ENCODE measurements at places on chromosomes 12 and 14.

DNA sequence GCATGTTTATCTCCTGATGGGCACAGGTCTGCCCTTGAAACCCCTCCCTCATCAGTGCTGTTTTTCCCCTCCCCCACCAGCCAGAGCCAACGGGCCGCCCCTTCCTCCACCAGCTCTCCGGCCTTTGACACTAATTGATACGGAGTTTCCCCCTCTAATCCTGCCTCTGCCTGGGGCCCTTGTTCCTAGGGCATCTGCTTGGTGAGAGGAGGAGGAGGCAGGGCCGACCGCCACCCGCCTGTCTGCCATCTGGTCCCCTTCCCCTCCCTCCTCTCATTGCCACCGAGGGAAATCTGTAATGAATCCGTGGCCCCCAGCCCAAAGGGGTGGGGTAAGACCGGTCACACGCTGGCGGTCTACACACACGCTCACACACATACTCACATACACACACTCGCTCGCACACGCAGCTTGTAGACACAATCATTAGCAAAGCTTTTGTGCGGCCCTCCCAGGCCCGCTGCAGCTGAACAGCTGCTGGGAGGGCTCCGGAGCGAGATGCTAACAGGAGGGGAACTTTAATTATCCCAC lies 27.4 kb downstream of the SRRM4 start:
- peak; percentile 36 for DNase-seq

GRCh38 chr12:50201987-50202521 lies 34.9 kb upstream of the CERS5 start:
- DNase-seq = no peak

DNA sequence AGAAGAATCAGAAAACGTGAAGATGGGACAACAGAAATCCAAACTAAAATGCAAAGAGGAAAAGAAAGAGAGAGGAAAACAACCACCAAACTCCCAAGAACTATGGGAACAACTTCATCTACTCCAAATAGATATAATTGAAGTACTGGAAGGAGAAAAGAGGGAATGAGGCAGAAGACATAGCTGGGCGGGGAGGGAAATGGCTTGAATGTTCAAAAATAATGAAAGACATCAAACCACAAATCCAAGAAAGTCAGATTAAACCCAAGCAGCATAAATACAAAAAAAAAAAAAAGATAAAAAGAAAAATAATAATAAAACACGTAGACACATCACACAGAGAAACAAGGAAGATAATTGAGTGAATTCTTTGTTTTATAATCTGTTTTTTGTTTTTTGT lies 12.3 kb upstream of the HSP90B1 start:
- DNase-seq = no peak

DNA sequence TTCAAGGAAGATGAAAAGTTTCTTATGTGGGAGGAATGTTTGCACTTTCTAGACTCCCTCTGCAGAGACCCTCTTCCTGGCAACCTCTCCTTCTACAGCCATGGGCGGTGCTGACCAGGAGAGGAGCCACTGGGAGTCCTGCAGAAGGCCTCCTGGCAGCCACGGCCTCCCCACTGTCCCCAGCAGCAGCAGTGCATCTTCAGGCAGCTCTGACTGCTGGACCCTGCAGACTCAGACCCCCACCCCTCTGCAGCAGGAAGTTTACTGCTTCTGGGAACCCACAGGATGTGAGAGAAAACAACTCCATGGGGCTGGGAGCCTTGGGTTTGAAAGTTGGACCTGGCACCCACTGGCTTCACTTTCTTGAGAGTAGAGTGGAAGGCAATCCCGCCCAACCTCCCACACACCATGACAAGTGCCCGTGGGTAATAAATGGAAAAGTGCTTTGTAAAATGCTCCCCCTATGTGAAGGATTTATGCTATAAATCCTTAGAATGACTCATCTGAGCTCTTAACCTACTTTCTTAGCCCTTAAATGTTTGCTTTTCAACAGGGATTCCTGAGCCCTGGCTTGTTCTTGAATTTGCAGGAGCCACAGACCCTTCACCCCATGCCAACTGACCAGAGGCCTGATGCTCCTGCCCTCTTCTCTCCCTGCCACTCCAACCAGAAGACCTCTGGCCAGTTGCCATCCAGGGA lies 37.5 kb upstream of the DDX11 start:
- no peak for DNase-seq

- DNase-seq = no peak
Observed at GRCh38 chr12:26317942-26318575, 122.7 kb downstream of the SSPN start.

- DNase-seq = no peak
Observed at GRCh38 chr12:32257695-32258496, 141.5 kb upstream of the FGD4 start.

DNA sequence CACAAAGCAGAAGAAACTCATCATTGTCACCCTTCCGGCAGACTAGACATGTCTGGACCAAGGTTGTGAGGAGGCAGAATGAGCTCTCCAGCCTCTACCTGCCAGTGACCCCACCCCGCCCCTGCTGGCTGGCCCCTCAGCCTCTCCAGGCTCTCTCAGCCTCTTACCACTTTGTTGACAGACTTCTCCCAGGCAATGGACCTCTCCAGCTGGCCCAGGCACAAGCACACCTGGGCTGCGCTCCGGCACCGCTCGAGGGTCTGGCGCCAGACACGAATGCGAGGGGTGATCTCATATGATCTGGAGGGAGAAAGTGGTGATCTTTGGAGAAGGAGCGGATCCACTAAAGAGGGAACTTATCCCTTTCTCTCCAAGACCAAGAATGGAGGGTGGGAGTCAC lies 30.3 kb downstream of the BAZ2A start:
- no peak for DNase-seq

DNA sequence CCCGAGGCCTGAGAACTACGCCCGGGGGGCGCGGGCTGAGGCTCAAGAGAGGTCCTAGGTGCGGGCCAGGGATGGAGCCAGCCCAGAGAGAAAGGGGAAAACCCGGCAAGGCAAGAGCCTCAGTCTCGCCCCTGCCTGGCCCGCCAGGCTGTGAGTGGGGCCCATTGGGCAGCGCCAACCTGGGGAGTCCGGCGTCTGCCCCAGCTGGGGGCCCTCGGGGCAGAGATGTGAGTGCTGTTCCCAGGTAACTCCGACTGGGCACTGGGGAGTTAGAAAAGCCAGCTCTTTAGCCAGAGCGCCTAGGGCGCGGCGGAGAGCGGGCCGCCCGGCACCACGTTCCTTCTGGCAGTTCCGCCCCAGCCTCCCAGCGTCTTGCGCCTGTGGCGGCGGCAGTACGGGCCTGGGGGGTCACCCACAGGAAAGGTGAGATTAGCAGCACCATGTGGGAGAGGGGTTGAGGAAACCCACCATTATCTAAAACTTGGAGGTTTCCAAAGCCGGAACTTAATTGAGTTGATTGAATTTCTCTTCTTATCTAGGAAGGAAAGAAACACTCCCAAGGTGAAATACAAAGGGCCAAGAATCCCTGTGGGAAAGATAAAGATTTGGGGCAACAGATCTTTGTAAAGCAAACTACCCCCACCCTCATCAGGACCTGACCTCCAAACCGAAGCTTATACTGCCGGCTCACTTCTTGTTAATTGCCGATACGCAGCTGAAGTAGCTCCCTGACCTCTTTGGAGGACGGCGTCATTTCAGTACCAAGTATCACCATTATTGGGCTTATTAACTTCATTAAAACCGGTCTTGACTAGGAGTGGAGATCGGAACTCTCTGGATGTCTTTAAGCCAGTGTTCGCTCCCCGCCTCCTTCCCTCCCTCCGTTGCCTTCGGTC lies 11.6 kb downstream of the OTX2 start:
- DNase-seq = no peak

- no peak for DNase-seq
Observed at GRCh38 chr14:90332271-90332584, 487 bp upstream of the NRDE2 start.

DNA sequence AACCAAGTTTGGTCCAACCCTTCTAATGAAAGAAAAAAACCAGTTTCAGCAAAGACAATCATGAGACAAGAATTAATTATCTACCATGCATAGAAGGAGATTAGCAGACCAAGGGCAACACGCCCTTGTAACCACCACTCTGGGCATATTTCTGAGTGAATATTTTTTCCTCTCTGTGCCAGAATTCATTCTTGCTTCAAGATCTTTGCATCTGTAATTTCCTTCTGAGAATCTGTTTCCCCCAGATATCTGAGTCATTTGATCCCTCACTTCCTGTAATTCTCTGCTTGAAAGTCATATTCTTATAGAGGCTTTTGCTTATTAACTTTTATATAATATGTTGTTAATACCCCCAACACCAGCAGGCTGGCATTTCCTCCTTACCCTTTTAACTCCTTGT lies 243.7 kb downstream of the SLC16A7 start:
- DNase-seq = no peak

DNA sequence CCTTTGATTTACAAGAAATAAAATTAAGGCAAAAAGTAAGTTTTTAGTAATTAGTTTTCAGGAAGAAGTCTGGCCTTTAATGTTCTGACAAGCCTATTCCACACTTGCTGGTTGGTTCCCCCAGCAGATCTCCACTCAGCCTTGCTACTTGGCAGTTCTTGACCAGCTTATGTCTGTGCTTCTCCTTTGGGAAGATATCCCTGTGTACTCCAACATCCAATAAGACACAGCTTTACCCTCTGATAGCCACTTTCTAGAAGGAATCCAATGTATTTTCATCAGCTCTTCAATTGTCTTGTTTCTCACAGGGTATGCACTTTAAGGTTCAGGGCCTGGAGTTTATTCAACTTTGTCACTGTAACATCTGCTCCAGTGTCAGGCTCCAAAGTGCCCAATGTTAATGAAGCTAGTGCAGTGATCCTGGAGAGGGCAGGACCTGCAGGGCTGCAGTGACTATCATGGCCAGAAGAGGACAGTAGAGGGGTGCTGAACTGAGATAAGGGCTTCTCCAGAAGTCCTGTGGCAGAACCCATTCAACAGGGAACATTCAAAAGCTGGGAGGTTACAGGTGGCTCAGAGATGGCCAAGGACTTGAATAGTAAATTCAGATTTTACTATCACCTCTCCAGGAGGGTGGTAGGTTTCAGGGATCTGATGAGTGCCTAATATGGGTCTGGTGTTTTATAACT lies 22.9 kb downstream of the JKAMP start:
- DNase-seq = no peak

GRCh38 chr12:132053338-132054330 lies 90.5 kb downstream of the DDX51 start:
- DNase-seq = no peak

- peak; percentile 77 for DNase-seq
Observed at GRCh38 chr12:25710128-25710527, 157.0 kb upstream of the LMNTD1 start.

GRCh38 chr12:58189030-58189429 lies 247.7 kb downstream of the ATP23 start:
- no peak for DNase-seq

DNA sequence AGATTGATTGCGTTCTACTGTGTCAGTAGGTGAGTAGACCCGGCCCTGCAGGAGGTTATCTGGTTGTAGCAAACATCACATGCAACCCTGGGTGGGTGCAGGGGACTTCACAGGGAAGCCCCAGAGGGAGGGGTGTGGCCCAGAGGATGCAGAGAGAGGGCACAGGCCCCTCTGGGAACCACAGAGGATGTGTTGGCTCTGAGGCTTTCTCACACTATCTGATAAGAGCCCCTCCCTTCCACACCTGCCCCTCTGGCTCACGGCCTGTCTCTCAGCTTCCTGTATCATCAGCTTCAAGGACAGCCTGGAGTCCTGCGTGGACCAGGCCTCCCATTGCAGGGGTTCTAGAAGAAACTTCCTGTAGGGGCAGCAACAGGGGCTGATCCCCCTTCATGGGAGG lies 101.9 kb downstream of the RIN3 start:
- DNase-seq = no peak

GRCh38 chr12:108530161-108530560 lies 15.1 kb downstream of the FICD start:
- DNase-seq = no peak

- DNase-seq = no peak
Observed at GRCh38 chr12:65926119-65926908, 102.0 kb downstream of the HMGA2 start.

- DNase-seq = no peak
Observed at GRCh38 chr12:65808580-65808979, 15.7 kb upstream of the HMGA2 start.

- no peak for DNase-seq
Observed at GRCh38 chr14:62710811-62711210, 334.4 kb downstream of the KCNH5 start.

- no peak for DNase-seq
Observed at GRCh38 chr12:131318045-131318685, 364.5 kb downstream of the ADGRD1 start.

GRCh38 chr12:53427905-53428594 lies 4.4 kb downstream of the AMHR2 start:
- no peak for DNase-seq

DNA sequence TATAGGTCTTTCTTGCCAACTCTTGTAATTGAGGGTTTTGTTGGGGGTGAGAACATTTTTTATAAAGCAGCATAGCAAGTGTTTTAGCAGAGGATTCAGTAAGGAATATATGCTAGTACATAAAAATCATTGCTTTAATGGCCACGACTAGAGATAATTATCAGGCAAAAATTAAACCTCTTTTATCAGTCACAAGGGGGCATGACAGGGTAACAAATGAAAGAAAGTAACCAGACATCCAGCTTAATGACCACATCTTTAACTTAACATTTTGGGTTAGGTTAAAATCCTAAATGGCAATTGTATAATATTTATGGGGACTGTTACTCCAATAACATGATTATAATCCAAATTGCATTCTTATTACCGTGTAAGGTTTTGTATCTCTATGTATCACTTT lies 119.6 kb downstream of the LRRIQ1 start:
- DNase-seq = no peak

DNA sequence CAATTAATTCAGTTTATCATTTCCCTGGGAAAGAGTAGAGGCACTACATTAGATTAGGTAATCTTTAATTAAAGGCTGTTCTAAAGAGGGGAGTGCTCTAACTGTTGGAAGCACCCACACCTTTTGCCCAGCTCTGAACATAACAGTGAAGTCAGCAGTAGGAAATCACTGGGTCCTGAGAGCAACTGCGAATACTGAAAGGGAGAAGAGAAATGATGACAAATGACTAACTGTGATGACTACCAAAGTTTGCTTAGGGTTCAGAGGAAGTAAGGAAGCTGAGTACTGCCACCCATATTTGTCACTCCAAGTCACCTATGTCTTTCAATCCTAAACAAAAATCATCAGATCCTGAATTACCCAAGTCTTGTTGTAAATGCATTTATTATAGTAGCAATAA lies 140.6 kb downstream of the EPS8 start:
- no peak for DNase-seq

DNA sequence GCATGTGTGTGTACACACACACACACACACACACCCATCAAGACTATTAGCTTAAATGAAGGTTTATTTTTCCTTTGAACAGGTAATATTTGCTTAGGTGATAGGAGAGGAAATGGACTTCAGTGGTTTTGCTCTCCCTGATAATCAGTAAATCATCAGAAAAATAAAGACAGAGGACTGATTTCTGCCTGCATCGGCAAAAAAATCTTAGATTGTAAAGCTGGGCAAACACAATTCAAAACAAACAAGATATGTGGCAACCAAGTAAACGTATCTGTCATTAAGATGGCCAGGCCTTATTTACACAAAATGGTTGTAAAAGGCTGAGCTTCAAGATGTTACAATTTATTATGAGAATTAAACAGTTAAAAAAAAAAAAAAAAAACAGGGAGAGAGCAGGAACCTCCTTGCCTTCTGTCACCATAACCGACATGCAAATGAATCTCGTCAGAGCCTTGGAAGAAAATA lies 31.3 kb downstream of the PRKD1 start:
- no peak for DNase-seq

- no peak for DNase-seq
Observed at GRCh38 chr12:86669010-86669409, 412.8 kb upstream of the MGAT4C start.

- no peak for DNase-seq
Observed at GRCh38 chr12:33061844-33062243, 165.3 kb upstream of the PKP2 start.

Measured in hindlimb muscle (tissue), 1 donor.